ENCODE measurements at places on chromosomes 7 and 10.
A peak's percentile ranks its signal among the peaks of the same experiment; 100 is the strongest.

- DNase-seq, result no peak
Observed at GRCh38 chr10:88906921-88907320, 26.9 kb downstream of the STAMBPL1 start.

GRCh38 chr10:59553162-59553900 is 156.3 kb downstream of the SLC16A9 start:
- DNase-seq, result no peak

DNA sequence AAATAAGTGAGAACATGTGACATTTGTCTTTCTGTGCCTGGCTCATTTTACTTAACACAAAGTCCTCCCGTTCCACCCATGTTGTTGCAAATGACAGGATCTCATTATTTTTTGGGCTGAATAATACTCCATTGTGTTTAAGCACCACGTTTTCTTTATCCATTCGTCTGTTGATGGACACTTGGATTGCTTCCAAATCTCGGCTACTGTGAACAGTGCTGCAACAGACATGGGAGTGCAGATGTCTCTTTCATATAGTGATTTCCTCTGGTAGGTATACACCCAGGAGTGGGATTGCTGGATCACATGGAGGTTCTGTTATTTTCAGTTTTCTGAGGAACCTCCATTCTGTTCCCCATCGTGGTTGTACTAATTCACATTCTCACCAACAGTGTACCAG is 264.4 kb upstream of the GALNT17 start:
- DNase-seq, result no peak

GRCh38 chr10:3898821-3899220 is 113.8 kb upstream of the KLF6 start:
- DNase-seq, result no peak

DNA sequence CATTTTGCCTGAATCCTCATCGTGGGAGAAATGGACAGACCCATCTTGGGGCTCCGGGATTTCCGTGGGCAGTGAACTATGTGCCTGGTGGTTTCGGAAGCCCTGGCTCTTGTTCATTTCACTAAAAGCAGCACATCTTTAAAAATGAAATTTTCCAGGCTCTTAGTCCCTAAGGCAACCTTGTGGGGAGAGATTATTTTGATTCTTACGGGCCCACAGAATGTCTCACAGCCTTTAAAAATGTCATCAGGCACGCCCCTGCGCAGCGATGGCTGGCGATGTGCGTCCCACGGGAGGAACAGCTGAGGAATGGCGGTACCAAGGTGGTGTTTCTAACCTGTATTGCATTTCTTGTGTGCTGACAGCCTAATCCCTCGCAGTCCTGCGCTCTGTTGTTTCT is 189.7 kb downstream of the CCDC3 start:
- no peak for DNase-seq

DNA sequence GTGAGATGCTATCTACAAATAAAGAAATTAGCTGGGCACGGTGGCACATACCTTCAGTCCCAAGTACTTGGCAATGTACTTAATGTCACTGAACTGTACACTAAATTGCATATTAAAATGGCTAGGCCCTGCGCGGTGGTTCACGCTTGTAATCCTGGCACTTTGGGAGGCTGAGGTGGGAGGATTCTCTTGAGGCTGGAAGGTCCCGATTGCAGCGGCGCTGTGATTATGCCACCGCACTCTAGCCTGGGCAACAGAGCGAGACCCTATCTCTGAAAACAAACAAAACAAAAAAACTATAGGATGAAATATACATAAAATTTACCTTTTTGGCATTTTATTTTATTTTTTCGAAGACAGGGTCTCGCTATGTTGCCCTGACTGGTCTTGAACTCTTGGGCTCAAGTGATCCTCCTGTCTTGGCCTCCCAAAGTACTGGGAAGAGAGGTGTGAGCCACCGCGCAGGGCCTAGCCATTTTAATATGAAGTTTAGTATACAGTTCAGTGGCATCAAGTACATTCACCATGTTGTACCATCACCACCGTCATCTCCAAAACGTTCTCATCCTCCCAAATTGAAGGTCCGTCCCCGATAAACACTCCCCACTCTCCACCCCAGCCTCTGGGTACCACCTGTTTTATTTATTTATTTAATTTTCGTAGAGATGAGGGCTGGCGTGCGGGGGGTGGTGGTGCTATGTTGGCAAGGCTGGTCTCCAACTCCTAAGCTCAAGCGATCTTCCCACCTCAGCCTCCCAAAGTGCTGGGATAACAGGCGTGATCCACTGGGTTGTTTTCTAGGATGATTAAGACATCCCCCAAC is 1.3 kb upstream of the EIF3B start:
- DNase-seq, result peak; percentile 2

DNA sequence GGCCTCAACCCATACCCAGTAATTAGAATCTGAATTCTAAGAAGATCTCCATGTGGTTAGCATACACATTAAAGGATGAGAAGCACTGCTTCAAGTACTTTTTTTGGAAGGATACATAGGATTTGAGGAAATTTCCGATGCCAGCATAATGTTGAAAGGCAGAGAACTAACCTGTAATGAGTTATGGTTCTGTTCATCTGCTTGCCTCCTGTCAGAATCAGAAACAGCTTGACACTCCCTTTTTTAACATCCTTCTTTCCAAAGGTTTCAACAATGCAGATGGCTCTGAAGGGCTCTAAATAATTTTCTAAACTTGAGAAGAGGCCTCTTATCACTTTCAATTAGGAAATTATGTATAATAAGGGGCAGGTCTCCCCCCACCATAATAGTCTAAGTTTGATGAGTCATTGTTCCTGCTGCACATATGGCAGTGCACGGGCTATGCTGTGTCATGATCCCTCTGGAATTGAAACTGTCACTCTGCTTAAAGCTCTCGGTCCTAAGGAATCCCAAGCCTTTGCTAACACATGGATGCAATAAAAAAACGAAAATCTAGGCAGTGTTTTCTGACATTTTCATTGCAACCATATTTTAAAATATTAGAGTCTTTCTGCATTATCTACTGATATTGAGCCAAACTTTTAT is 291.2 kb upstream of the FZD1 start:
- no peak for DNase-seq

GRCh38 chr7:27161214-27161720 is 4.1 kb downstream of the HOXA9 start:
- DNase-seq, result no peak

DNA sequence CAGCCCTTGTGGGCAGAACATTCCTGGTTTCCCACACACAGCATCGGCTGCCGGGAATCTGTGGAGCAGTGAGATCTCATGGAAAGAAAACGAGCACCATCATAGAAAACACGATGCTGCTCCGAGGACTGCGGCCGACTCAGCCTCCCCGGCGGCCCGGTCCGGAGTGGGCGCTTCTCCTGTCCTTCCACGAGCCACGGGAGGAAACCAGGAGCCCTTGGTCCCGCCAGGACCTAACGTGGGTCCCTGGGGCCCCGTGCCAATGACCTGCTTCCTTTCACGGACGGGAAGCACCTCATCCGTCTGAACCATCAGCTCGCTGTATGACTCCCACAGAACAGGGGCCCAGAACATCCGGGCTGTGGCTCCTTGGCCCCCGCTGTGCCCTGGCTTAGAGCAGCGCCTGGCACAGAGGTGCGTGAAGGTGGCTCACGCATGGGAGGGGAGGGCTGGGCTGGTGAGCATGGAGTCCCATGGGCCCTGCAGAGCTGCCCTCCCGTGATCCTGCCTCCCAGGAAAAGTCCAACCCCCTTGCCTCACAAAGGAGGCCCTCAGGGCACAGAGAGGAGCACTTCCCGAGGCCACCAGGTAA is 280.5 kb downstream of the MAD1L1 start:
- no peak for DNase-seq

GRCh38 chr7:531777-532176 is 12.1 kb upstream of the PDGFA start:
- no peak for DNase-seq

GRCh38 chr10:15703151-15703880 is 16.4 kb downstream of the ITGA8 start:
- no peak for DNase-seq

DNA sequence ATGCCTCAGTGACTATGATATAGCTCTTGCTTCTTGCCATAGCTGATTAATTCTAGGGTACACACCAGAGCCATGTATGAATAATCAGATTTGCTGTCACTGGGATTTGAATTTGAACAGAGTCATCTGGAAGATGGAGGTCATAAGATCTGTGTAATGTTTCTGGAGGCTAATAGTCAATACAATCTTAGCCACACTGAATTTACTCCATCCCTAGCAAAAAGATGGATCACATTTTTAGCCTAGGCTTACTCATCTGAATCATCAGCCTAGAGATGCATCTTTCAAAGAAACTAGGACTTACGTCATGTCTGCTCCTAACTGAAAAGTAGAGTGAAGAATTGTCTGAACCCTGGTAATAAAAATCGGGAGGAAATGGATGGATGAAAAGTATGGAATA is 142.3 kb upstream of the ZNF804B start:
- no peak for DNase-seq

GRCh38 chr7:106791526-106791925 is 73.6 kb upstream of the PIK3CG start:
- DNase-seq, result no peak

GRCh38 chr10:90652519-90652918 is 205.3 kb downstream of the HTR7 start:
- DNase-seq, result no peak

GRCh38 chr10:95236068-95236903 is 42.2 kb downstream of the ACSM6 start:
- no peak for DNase-seq

GRCh38 chr7:85204061-85204460 is 17.2 kb upstream of the SEMA3D start:
- DNase-seq, result no peak

- DNase-seq, result no peak
Observed at GRCh38 chr10:113252650-113253618, 299.9 kb upstream of the HABP2 start.

DNA sequence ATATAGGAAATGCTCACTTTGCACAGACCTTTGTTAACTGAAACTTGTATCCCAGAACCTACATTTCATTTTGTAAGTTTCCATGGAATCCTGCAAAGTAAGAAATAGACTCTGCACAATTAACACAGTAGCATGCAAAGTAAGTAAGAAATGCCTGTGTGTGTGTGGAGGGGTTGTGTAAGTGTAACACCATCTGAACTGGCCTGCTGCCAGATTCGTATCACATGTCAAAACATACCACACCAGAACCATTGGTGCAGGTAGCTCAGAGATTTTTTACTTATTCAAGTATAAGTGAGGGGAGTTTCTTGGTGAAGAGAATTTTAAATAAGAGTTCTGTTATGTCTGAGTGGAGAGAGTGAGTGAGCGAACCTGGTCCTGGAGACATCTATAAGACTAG is 17.9 kb upstream of the DDX21 start:
- no peak for DNase-seq

GRCh38 chr7:158829021-158829341 is 328 bp downstream of the ESYT2 start:
- DNase-seq, result no peak
